ENCODE measurements at places on chromosomes 11 and 22.

GRCh38 chr11:17735818-17736578, 1.4 kb downstream of the KCNC1 start:
- DNase-seq = no peak

GRCh38 chr11:1234771-1235305, 12.0 kb downstream of the MUC5B start:
- no peak for DNase-seq

DNA sequence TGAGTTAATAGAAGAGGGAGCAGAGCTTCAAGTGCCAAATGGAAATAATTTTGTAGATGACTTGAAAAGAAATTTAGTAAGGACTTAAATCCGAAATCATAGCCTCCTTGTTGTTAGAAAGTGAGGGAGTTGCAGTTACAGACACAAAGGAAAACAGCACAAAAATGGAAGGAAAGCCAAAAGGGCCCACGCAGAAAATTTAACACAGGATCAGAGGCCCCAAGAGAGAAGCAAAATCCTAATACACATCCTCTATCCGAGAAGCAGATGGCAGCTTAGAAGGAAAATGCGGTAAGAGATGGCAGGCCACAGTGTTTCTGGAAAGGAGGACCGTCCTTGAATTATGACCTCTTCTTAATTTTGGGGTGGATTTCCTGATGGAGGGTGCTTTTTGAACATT, 48.7 kb upstream of the SYT13 start:
- DNase-seq = no peak

DNA sequence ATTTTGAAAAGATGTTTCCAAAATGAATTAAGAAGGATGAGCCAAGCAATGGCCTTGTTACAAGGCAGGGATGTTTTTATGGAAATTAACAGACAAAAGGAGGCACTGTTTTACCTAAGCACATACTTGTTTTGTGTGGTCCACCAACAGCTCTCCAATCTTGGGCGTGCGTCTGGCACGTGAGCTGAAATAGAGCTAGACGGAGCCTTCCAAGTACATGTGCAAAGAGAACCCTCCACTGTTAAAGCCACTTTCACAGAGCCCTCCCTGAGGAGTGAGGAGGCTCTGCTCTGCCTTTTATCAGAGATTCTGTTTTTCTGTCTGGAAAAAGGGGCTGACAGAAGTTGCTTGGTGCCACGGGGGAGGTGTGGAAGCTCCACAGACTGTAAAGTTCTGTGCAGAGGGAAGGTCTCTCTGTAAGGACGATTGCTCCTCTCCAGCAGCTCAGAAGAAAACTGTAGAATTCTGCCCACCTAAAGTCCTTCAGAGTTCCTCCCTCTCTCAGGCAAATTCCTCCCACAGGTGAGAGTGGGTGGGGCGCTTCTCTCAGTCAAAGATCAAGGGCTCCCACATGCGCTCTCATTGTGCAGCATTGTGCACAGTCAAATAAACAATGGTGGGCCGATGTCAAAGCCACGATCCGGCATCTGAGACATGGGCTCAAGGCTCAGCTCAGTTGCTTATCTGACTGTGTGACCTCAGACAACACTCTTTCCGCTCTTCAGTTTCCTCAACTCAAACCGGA, 92.6 kb upstream of the CSNK2A3 start:
- no peak for DNase-seq

DNA sequence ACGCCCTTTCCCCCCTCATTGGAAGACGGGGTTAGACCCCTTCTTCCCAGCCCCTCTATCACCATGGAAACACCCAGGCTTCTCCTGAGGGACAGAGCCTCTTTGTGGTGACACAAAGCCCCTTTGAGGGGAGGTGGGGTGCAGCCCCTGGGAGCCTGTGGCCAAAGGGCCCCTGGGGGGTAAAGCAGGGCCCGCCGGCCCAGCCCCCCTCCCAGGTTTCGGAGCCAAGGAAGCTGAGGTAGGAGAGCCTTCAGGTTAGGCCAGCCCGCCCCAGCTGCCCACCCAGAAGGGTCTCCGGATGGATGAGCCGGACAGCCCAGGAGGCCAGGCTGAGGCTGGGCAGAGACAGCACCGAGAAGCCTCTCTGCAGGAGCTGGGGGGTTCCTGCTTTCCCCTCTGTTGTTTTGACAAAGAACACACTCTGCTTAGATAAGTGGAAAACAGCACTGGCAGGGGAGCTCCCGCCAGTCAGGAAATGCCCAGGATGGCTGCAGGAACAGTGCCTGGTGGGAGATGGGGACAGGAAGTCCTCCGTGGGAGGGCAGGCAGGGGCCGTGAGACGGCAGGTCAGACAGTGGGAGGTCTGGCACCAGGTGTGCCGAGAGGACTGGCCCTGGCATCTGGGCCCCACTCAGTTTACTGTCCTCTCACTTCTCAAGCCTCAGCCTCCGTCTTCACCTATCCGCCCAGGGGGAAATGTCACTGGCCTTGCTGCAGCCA, 18.2 kb downstream of the ARVCF start:
- DNase-seq = no peak

- no peak for DNase-seq
These were observed 40.5 kb downstream of the NCAM1 start for GRCh38 chr11:113001709-113002108.

- DNase-seq = no peak
These were observed 8.8 kb upstream of the DNAL4 start for GRCh38 chr22:38802671-38803121.

GRCh38 chr22:44554411-44554810, 56.4 kb upstream of the RTL6 start:
- no peak for DNase-seq

DNA sequence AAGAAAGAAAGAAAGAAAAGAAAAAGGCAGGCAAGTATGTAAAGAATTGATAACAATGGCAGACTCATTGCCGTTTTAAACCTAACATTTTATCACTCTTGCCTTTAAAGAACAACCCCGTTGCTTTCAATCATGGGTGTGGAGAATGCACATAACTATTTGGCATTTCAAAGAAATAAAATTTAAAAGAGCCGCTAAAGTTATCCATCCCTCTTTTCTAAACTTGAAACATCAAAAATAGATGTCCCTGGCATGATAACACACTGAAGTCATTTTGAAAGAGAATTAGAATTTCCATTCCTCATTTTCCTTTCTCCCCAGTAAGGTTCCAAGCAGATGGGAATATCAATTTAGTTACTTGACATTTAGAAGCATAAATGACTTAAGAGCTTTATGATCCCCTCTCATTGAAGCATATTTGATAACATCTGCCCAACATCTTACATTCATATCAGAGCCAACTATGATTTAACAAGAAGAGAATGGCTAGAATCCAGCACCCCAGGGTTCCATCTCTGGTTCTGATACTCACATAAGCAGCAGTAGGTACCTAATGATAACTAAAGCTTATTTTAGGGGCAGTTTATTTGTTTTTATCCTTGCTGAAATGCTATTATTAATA, 529.6 kb upstream of the LRRC4C start:
- DNase-seq = no peak

GRCh38 chr11:61847914-61848581, 19.9 kb downstream of the FADS2 start:
- DNase-seq = no peak

DNA sequence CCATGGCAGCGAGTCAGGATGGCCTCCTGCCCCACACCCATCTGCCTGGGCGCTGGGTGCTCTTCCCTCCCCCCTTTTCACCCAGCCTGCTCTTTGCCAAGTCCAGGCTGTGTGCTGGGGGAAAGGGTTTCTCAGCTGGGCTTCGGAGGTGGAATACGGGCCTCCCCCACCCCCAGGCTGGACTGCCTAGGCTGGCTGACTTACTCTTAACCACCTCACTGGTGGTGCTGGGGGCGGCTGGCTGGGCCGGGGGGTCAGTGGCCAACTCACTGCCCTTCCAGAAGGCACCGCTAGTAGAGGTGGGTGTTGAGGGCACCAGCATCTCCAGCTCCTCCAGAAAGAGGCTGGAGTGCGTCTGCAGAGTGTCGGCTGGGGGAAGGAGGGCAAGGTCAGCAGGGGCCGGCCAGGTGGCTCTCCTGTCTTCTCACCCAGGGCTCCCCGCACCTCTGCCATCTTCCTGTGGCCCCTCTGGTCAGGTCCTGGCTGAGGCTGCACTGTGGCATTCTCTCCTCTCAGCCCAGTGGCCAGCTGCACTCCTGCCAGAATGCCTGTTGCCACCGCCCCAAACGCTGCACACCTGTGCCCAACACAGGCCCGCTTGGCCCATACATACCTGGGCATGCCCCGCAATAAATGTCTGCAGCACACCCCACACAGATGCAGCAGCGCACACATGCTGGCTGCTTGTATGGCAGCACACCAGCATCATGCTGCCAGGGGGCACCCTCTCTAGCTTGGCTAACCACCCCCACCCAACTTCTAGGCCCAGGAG, 9.7 kb downstream of the PITPNM1 start:
- DNase-seq = no peak

DNA sequence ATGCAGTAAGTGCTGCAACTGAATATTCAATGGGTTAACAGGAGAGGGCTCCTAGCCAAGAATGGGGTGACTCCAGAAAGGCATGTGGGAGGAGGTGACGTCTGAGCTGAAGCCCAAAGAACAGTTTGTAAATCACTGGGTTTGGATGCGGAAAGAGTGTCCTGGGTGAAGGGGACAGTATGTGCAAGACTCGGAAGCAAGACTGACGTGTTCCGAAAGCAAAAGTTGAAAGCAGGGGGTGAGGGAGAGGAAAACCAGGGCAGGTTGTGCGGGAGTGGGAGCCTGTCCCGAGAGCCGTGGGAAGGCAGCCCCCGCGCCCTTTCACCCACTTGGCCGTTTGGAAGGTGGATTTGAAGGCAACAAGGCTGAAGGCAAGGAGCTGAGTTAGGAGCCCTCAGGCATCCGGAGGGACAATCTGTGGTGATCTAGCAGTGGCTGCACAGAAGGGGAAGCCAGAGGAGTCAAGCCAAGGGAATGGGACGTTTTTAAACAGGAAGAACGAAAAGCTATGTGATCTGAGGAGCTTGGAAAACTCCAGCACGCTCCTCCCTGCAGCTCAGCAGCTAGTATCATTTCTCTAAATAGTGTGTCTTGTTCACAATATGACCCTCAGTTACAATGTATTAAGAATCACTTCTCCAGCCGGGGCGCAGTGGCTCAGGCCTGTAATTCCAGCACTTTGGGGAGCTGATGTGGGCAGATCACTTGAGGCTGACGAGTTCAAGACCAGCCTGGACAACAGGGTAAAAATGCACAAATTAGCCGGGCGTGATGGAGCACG, 7.7 kb downstream of the SLC25A18 start:
- no peak for DNase-seq

GRCh38 chr11:96783311-96783710, 393.5 kb downstream of the JRKL start:
- DNase-seq = no peak

DNA sequence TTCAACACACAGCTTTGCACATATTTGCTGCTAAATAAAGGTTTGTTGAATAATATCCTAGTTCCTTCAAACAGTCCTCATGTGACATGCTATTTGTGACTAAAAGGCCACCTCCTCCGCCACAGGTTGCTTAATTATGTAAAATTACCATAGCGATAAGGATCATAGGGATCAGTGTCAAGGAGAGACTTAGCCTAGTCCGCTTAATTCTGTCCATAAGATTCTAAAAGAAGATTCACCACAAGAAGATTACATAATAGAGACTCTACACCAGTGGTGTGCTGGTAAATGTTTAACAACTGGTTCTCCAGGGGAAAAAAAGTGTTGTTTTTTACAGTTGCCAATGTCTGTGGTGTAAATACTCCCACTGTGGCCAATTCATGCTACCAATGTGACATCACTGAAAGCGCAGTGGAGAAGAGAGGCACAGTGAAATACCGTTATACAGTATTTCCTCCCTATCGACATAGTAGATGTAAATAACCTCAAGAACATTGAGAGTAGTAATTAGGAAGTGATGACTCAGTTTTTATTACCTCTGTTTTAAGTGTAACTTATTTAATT, 4.2 kb upstream of the CHRDL2 start:
- DNase-seq = no peak

GRCh38 chr11:86101941-86102407, 33.1 kb upstream of the PICALM start:
- no peak for DNase-seq

DNA sequence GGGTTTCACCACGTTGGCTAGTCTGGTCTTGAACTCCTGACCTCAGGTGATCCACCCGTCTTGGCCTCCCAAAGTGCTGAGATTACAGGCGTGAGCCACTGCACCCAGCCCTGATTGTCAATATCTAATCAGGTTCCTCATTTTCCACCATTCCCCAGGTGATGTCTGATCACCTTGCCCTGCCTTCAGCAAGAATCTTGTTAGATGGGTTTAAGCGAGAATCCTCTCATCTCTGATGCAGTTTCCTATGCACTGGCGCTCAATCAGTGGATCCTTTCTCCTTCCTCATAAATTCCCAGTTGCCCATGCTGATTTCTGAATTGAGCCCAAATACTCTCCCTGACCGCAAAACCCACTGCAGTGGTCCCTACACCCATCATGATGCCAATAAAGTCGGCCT, 664 bp upstream of the ZC3H7B start:
- DNase-seq = no peak

GRCh38 chr11:121626507-121626875, 173.7 kb upstream of the SORL1-AS1 start:
- DNase-seq = no peak

DNA sequence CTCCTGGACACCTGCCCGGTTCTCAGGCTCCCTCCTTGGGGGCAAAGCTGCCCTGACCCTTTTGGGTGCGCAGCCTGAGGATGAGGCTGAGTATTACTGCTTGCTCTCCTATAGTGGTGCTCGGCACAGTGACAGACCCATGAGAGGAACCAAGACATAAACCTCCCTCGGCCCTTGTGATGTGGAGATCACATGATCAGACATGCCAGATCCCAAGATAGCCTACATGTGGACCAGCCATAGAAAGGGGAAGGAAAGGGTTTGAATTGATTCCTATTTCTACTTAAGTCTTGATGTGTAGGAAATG, 125.3 kb downstream of the VPREB1 start:
- no peak for DNase-seq

DNA sequence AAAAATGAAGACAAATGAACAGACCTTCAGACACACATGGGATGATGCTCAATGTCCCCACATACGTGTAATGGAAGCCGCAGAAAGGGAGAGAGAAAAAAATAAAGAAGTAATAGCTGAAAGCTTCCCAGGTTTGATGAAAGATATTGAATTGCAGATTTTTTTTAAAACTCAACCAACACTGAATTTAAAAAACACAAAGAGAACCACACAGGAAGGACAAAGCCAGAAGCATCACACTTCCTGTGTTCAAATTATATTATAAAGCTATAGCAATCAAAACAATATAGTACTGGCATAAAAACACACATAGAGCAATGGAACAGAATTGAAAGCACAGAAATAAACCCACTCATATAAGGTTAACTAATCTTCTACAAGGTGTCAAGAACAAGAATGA, 26.5 kb downstream of the TMEM45B start:
- no peak for DNase-seq

GRCh38 chr11:57761301-57762234, at the start of gene CTNND1:
Gene CTNND1 (plus strand): TSS chr11:57761802. CDS start chr11:57791479, 29,677 bp downstream.
- DNase-seq = no peak

All from stimulated activated CD4-positive, alpha-beta T cell treated with anti-CD3 and anti-CD28 coated beads, Interleukin-4, amount 100 ng/mL, for 1 hour (primary cell).